ENCODE measurements at places on chromosomes 16 and 17.
A peak's percentile ranks its signal among the peaks of the same experiment; 100 is the strongest.

- peak; percentile 76 for DNase-seq
- peak within 1 kb of the TSS; percentile 96 for H3K27ac ChIP-seq
- H3K27me3 ChIP-seq, result peaks cover 4% of the 10 kb centered on the region
- peaks cover 45% of the 10 kb centered on the region for H3K4me1 ChIP-seq
- peak within 1 kb of the TSS; percentile 71 for H3K4me3 ChIP-seq
- H3K36me3 ChIP-seq, result peaks cover 6% of the 10 kb centered on the region
These were observed at the start of gene ZPBP2 for GRCh38 chr17:39867880-39868553. TSS of gene ZPBP2 (plus strand) at chr17:39868202. CDS start at chr17:39868355, 153 bp downstream.

GRCh38 chr17:32285746-32286517 lies 20.3 kb downstream of the RHBDL3 start:
- no peak for DNase-seq
- H3K27ac ChIP-seq, result no peak overlapping the region
- H3K4me1 ChIP-seq, result no peaks in the 10 kb centered on the region
- H3K27me3 ChIP-seq, result peaks cover 8% of the 10 kb centered on the region
- H3K4me3 ChIP-seq, result no peak overlapping the region

DNA sequence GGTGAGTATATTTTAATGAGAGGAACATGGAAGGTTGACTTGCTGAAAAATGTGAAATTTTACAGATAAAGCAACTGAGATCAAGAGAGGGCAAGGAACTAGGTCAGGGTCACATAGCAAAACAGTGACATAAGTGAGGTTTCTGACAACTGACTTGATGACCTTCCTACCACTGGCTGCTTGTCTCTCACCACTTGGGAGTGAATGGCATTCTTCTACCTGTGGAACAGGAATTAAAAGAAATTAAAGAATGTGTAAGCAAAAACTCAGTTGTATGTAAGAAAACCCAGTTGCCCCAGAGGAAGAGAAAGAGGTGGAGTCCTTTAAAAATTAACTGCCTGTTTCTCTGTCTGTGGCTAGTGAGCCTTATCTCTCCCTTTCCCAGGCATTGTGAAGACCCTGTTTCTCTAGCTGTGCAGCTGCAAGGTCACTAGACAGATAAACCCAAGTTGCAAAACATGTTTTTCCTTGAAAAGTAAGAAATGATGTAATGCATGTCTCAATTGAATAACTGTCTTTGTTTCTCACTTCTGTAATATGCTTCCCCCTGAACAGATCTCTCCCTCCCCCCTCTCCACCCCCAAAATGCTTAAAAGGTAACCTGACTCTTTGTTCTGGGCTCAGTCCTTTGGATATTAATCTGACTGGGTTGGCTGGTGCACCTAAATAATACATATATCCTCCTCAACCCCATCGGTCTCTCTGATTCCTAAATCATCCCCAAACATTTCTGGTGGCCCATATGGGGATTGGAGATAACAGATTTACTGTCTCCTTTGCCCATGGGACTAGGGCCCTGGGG lies 23.4 kb downstream of the ACSM1 start:
- no peaks in the 10 kb centered on the region for H3K27me3 ChIP-seq
- H3K4me1 ChIP-seq, result peaks cover 23% of the 10 kb centered on the region
- H3K27ac ChIP-seq, result no peak overlapping the region
- H3K4me3 ChIP-seq, result no peak overlapping the region
- no peaks in the 10 kb centered on the region for H3K36me3 ChIP-seq
- DNase-seq, result no peak

DNA sequence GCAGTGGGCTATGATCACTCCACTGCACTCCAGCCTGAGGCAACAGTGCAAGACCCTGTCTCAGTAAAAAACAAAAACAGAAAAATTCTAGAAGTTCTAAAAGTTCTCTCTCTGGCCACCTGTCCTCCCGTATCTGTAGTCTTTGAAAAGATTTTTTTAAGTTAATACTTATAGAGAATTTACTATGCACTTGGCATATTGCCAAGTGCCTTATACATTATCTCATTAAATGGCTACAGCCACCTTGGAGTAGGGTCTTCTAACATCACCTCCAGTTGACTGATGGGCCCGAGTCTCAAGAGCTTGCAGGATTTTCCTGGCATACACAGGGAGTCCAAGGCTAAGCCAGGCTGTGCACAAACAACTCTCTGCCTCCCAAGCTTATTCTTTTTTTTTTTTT lies 44.7 kb downstream of the TMEM186 start:
- H3K36me3 ChIP-seq, result no peaks in the 10 kb centered on the region
- H3K4me1 ChIP-seq, result no peaks in the 10 kb centered on the region
- no peak for DNase-seq
- no peak overlapping the region for H3K4me3 ChIP-seq

DNA sequence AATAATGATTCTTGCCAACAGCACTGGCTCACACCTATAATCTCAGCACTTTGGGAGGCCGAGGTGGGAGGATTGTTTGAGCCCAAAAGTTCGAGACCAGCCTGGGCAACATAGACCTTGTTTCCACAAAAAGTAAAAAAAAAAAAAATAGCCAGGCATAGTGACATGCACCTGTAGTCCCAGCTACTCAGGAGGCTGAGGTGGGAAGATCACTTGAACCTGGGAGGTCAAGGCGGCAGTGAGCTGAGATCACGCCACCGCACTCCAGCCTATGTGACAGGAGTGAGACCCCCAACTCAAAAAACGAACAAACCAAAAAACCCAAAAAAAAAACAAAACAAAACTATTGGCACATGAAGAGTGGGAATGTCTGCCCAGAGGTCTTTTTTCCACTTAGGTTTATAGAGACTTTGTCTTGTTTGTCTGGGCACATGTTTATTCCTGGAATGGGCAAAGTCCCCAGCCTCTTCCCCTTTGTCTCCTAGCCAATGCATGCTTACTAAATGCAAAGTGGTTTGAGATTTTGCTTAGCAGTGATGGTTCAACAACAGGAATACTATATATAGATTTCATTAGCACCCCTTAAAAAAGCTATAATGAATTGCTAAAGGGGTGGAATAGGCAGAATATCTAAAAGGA lies 25.9 kb downstream of the NMT1 start:
- no peaks in the 10 kb centered on the region for H3K27me3 ChIP-seq
- no peak overlapping the region for H3K27ac ChIP-seq
- peaks cover 36% of the 10 kb centered on the region for H3K36me3 ChIP-seq
- H3K4me1 ChIP-seq, result peaks cover 12% of the 10 kb centered on the region
- H3K4me3 ChIP-seq, result no peak overlapping the region
- no peak for DNase-seq

DNA sequence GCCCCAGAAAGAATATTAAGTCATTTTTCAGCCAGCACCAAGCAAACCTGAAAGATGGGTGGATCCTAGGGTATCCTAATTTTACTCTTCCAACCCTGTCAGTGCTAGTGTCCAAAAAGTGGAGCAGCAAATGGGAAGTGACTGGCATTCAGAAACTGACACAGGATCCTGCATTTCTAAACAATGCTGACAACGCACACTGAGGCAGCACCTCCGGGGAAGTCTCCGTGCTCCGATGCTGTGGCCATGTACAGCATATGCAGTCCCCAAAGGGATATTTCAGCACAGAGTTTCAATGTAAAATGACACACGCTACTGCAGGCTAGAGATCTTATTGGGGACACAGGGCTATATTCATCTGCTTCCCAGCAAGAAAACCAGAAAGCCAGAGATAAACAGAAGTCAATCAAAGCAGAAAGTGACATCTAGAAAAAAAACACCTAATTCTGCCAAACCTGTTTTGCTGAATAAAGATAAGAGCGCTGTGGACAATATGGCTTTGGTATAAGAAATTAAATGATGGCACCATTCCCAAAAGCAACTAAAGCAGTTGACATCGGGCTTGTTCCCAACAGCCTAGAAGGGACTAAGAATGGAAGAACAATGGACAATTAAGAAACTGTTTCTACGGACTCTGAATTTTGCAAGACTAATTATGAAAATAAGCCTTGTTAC lies 17.3 kb downstream of the XYLT1 start:
- H3K36me3 ChIP-seq, result peaks cover 9% of the 10 kb centered on the region
- H3K4me3 ChIP-seq, result no peak overlapping the region
- H3K27me3 ChIP-seq, result no peaks in the 10 kb centered on the region
- H3K4me1 ChIP-seq, result peaks cover 40% of the 10 kb centered on the region
- H3K27ac ChIP-seq, result no peak overlapping the region

- no peak overlapping the region for H3K4me3 ChIP-seq
- DNase-seq, result no peak
- no peaks in the 10 kb centered on the region for H3K36me3 ChIP-seq
- no peaks in the 10 kb centered on the region for H3K27me3 ChIP-seq
These were observed 186.5 kb downstream of the LGALS9B start for GRCh38 chr17:20280851-20281250.

DNA sequence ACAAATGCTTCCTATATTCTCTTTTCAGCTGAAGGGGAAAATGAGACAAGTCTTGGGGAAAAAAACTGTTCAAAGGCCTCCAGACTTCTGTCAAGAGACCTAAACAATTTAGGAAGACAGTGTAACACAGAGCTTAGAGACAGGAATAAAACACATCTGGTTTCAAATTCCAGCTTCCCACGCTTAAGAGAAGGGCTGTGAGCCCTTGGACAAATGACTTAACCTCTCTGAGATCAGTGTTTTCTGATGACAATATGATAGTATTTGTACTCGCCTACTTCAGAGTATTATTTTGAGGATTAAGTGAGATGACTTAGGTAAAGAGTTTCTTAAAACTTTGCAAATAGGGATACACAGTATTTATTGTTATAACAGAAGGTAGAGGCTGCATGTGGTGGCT lies 29.5 kb downstream of the SMURF2 start:
- no peak overlapping the region for H3K27ac ChIP-seq
- DNase-seq, result no peak
- no peaks in the 10 kb centered on the region for H3K27me3 ChIP-seq

DNA sequence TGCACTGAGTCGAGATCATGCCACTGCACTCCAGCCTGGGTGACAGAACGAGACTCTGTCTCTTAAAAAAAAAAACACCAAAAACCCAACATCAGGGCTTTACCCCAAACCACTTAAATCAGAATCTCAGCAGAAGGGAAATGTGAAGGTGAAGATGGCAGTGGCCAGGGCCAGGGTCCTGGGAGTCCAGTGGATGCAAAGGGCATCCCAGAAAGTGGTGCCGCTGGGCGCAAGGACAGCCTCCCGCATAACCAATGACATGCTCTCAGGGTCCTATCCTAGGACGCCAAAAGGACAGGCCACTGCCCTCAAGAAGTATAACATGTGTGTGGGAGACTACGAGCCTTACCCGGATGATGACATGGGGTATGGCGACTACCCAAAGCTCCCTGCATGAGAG lies 7.9 kb downstream of the TUBD1 start:
- H3K4me3 ChIP-seq, result no peak overlapping the region
- H3K4me1 ChIP-seq, result peaks cover 10% of the 10 kb centered on the region
- H3K36me3 ChIP-seq, result peaks cover 32% of the 10 kb centered on the region
- H3K27ac ChIP-seq, result no peak overlapping the region
- no peaks in the 10 kb centered on the region for H3K27me3 ChIP-seq

DNA sequence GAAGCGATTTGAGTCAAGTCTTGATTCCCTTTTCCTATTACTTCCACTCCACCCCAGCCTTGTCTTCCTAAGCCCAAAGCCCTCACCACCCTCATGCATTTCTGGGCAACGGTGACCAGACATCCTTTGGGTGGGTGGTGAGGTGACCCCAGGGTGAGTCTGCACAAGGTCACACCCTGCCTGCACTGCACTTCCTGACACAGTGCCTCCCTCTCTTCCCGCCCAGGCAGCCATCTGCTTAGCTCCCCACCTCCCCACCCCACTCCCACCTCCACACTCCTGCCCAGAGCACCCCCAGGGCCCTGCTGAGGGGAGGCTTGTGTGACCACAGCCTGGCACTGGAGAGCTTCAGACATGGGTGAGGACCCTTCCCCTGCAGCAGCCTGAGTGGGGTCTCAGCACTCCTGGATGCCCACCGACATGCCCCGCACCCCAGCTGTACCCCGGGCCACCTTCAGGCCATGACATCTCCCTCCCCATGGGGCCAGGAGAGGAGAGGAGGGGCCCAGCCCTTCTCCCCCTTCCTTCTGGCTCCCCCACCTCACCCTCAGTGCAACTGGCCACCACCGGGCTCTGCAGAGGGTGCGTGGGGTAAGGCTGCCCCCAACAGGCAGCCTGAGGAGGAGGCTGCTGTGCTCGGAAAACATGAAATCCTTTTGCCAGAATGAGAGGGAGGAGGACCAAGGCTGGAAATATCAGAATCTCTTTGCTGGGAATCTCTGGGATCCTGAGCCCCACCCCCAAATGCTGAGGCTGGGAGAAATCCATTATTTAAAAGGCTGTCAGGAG lies 68.6 kb downstream of the CCT6B start:
- no peak overlapping the region for H3K27ac ChIP-seq
- H3K27me3 ChIP-seq, result peaks cover 21% of the 10 kb centered on the region
- H3K36me3 ChIP-seq, result no peaks in the 10 kb centered on the region
- H3K4me1 ChIP-seq, result no peaks in the 10 kb centered on the region
- DNase-seq, result no peak

DNA sequence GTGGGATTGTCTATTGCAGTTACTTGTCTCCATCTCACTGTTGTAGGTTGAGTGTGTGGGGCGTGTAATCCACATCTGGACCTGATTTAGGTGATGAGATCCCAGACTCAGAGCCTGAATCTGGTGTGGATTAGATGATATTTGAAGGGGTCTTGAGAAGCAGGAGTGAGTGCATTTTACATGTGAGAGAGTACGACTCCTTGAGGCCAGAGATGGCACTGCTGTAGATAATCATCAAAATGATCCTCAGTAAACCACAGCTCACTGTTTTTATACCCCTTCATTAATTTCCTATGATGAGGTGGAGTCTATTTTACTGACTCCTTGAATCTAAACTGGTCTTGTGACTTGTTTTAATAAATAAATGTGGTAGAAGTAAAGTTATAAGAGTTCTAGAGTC lies 732.5 kb downstream of the KCNJ2 start:
- no peak for DNase-seq
- H3K4me1 ChIP-seq, result no peaks in the 10 kb centered on the region
- H3K36me3 ChIP-seq, result no peaks in the 10 kb centered on the region
- no peak overlapping the region for H3K4me3 ChIP-seq

DNA sequence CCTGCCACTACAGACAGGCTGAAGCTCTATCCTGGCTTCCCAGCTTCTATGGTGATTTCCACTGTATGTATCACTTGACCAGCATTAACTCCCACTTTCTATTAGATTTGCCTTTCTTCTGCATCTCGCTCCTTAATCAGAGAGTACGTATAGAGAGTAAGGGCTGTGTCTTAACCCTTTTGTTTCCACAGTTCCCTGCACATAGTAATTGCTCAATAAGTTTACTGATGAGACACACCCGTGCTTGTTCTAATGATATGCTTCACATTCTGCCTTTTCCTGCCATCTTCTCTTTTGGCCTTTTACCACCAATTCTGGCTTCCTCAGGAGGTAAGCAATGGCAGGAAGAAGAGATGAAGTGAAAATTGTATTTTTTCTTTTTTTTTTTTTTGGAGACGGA lies 20.6 kb upstream of the USP36 start:
- H3K36me3 ChIP-seq, result no peaks in the 10 kb centered on the region
- H3K4me1 ChIP-seq, result no peaks in the 10 kb centered on the region
- no peaks in the 10 kb centered on the region for H3K27me3 ChIP-seq
- no peak overlapping the region for H3K27ac ChIP-seq
- no peak for DNase-seq

GRCh38 chr17:55263569-55264277 lies 1.0 kb upstream of the HLF start:
- H3K4me3 ChIP-seq, result peak overlapping the region; percentile 55
- H3K27me3 ChIP-seq, result peaks cover 80% of the 10 kb centered on the region
- no peak for DNase-seq
- peaks cover 12% of the 10 kb centered on the region for H3K4me1 ChIP-seq
- no peak overlapping the region for H3K27ac ChIP-seq
- no peaks in the 10 kb centered on the region for H3K36me3 ChIP-seq

All from activated CD8-positive, alpha-beta memory T cell treated with anti-CD3 and anti-CD28 coated beads, Interleukin-2, amount 10 ng/mL, durations not matched to agents 7 days and 5 days (primary cell).